ENCODE measurements at places on chromosomes 2 and 18. TPM values are rescaled to one million over a fixed set of nuclear protein-coding genes. Genes with fewer than 3 reads are reported as not detected.

- H3K27me3 ChIP-seq, result peaks cover 57% of the 10 kb centered on the region
- no peak for DNase-seq
- H3K4me3 ChIP-seq, result no peak overlapping the region
Observed at GRCh38 chr2:108969856-108970255, 19.2 kb downstream of the EDAR start.

- no peaks in the 10 kb centered on the region for H3K36me3 ChIP-seq
- H3K4me3 ChIP-seq, result no peak overlapping the region
- no peak overlapping the region for H3K27ac ChIP-seq
- peaks cover 7% of the 10 kb centered on the region for H3K27me3 ChIP-seq
- H3K4me1 ChIP-seq, result peaks cover 8% of the 10 kb centered on the region
Observed at GRCh38 chr2:161004379-161004778, 155.8 kb upstream of the TANK start.

Gene PSTPIP2
- total RNA-seq, result 8.3 TPM

GRCh38 chr18:8615397-8616027 is 6.3 kb downstream of the RAB12 start:
- peak overlapping the region; percentile 87 for H3K27ac ChIP-seq
- H3K4me3 ChIP-seq, result peak overlapping the region; percentile 54
- DNase-seq, result peak; percentile 89
- H3K4me1 ChIP-seq, result peaks cover 63% of the 10 kb centered on the region

GRCh38 chr2:109162999-109163398 is 34.0 kb downstream of the SH3RF3 start:
- H3K36me3 ChIP-seq, result 0 out of 2 replicates have a peak, but pooled peaks cover 3% of the 10 kb centered on the region
- H3K4me3 ChIP-seq, result no peak overlapping the region
- no peak overlapping the region for H3K27ac ChIP-seq
- peaks cover 14% of the 10 kb centered on the region for H3K27me3 ChIP-seq
- DNase-seq, result no peak
- peaks cover 43% of the 10 kb centered on the region for H3K4me1 ChIP-seq

DNA sequence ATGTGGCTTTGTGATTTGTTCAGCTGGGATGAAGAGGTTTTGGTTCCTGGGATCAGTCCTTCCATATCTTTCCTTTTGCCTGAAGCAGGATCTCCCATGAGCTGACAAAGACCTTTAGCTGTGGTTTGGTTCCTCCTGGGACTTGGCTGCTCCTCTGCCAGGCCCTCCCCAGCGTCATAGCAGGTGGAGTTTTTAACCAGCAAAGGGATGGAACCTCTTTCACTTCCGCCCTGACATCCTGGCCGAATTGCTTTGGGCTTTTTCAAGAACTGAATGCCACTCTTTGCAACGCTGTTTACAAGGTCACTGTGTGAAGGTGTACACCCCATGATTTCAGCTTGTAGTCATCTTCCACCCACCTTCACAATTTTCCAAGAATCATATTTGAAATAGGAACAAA is 390 bp downstream of the PCARE start:
- peaks cover 12% of the 10 kb centered on the region for H3K4me1 ChIP-seq
- no peak overlapping the region for H3K27ac ChIP-seq
- DNase-seq, result no peak
- no peak overlapping the region for H3K4me3 ChIP-seq
- H3K36me3 ChIP-seq, result no peaks in the 10 kb centered on the region

DNA sequence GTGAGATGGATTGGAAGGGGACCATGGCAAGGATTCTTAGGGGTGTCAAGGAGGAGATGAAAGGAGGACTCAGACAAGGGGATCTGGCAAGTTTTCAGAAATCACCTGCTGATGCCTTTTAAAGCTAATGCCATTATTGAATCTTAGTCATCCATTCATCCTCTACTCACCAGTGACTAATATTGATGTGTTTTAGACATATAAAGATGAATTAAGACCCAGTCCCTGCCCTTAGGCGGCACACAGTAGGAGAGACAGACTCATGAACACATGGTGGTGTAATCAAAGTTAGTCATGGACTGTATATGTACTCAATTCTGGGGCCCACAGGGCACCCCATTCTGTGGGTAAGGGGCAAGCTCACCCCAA is 56.5 kb upstream of the ATL2 start:
- H3K4me1 ChIP-seq, result no peaks in the 10 kb centered on the region
- no peaks in the 10 kb centered on the region for H3K36me3 ChIP-seq
- H3K27me3 ChIP-seq, result peaks cover 47% of the 10 kb centered on the region
- H3K27ac ChIP-seq, result no peak overlapping the region
- DNase-seq, result no peak

- no peaks in the 10 kb centered on the region for H3K27me3 ChIP-seq
- no peak overlapping the region for H3K4me3 ChIP-seq
Observed at GRCh38 chr18:5451871-5452270, 91.9 kb downstream of the EPB41L3 start.

DNA sequence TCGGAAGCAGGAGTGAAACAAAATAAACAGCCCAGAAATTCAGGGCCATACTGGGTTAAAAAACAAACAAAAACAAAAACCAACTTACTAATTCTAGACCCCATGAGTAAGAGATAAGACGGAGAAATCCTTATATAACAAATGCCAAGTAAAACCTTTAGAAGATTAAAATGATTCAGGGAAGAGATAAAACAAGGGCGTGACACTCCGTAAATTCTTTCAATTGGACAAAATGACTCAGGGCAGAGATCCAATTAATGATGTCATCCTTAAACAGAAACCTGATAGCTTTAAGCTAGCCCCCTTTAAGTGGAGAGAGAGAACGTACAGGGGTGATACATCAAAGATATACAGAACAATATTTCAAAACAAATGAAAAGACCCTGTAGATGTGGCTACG is 317.4 kb downstream of the NBAS start:
- no peaks in the 10 kb centered on the region for H3K27me3 ChIP-seq
- peaks cover 8% of the 10 kb centered on the region for H3K36me3 ChIP-seq
- H3K4me1 ChIP-seq, result peaks cover 18% of the 10 kb centered on the region
- no peak overlapping the region for H3K4me3 ChIP-seq
- peak overlapping the region; percentile 6 for H3K27ac ChIP-seq

- no peaks in the 10 kb centered on the region for H3K4me1 ChIP-seq
- no peak overlapping the region for H3K27ac ChIP-seq
- no peak for DNase-seq
- no peaks in the 10 kb centered on the region for H3K27me3 ChIP-seq
- H3K36me3 ChIP-seq, result no peaks in the 10 kb centered on the region
- no peak overlapping the region for H3K4me3 ChIP-seq
Observed at GRCh38 chr2:207970147-207970825, 55.0 kb downstream of the PLEKHM3 start.

GRCh38 chr2:62808554-62808953 is 103.0 kb downstream of the EHBP1 start:
- H3K4me1 ChIP-seq, result peaks cover 55% of the 10 kb centered on the region
- DNase-seq, result no peak
- peaks cover 43% of the 10 kb centered on the region for H3K36me3 ChIP-seq
- peaks cover 5% of the 10 kb centered on the region for H3K27me3 ChIP-seq
- H3K4me3 ChIP-seq, result no peak overlapping the region

DNA sequence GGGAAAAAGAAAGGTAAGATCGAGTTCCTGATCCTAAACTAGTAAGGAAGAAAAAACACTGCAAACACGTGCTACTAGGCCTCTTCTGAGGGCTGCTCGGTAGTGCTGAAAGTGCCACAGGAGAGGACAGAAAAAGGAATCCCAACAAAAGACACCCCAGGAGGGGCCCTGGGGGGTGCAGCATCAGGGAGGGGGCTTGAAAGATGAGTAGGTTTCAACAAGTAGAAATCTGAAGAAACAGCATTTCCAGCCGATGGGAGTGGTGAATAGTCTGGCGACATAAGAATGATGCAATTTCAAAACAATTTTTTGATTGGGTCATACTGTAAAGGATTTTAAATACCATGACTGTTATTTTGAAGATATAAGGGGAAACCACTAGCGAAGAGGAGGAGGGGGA is 98.6 kb downstream of the NOL10 start:
- H3K27ac ChIP-seq, result no peak overlapping the region
- no peak overlapping the region for H3K4me3 ChIP-seq
- peaks cover 12% of the 10 kb centered on the region for H3K4me1 ChIP-seq
- DNase-seq, result no peak
- peaks cover 54% of the 10 kb centered on the region for H3K36me3 ChIP-seq

Gene PSMA8
- not detected for total RNA-seq

Gene SESTD1
- total RNA-seq, result 17.8 TPM

DNA sequence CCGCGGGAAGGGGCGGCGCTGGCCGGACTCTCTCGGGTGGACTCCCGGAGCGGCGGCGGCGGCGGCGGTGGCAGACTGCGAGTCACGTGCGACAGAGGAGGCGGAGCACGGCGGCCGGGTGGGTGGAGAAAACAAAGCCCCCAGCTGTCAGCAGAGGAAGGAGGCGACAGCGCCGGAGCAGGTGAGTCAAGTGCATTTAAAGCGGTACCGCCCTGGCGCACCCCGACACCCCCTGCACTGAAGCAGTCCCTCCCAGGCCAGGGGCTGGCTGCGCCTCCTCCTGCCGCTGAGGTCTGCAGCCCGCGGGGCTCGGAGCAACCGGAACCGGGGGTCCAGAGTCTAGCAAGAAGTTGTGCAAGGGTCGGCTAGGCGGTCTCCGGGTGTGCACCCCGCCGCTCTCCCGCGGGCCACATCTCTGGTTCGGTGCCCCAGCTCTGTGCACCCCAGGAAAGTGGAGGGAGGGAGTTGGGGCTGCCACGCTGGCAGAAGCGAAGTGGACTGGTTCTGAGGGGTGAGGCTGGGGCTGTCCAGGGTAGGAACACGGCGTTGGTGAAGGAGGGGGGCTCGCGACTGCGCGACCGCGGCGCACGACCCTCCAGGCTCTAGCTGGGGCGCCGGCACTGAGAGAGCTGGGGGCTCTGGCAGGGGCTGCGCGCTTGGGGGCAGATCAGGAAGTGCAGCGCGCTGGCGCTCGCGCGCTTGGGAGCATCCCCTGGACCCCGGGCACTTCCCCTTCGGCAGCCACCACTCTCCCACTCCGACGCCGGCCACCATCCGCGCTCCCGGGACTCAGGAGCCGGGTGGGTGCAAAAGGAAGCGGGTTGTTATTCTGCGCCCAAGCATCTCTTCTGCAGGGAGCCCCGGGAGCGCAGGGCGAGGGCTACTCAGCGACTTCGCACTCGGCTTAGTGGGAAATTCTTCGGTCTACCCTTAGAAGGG is 64.0 kb upstream of the MAPRE2 start:
- peaks cover 15% of the 10 kb centered on the region for H3K27me3 ChIP-seq
- H3K36me3 ChIP-seq, result no peaks in the 10 kb centered on the region
- peak overlapping the region; percentile 85 for H3K4me3 ChIP-seq
- peaks cover 30% of the 10 kb centered on the region for H3K4me1 ChIP-seq

GRCh38 chr2:70087702-70088597 is 673 bp downstream of the PCBP1 start:
- peaks cover 47% of the 10 kb centered on the region for H3K4me1 ChIP-seq
- peak; percentile 44 for DNase-seq
- H3K4me3 ChIP-seq, result peak overlapping the region; percentile 98
- peaks cover 47% of the 10 kb centered on the region for H3K36me3 ChIP-seq
- peak overlapping the region; percentile 100 for H3K27ac ChIP-seq
- H3K27me3 ChIP-seq, result peaks cover 6% of the 10 kb centered on the region

DNA sequence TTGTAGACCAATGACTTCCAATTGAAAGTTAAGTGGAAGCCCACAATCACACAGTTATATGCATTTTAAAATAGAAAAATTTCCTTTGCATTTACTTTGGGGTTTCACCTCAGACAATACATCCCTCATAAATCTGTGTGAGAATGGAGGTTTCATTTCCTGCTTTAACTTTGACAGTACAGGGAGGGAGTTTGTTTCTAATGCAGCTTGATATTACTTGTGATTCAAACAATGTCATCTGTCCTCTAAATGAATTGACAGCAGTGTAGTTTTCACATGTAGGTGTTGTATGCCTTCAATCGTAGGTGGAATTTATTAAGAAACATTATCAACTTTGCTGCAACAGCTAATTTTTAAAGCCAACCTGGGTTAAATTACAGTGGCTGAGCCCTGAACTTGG is 75.2 kb downstream of the TMEFF2 start:
- H3K36me3 ChIP-seq, result no peaks in the 10 kb centered on the region
- no peak overlapping the region for H3K27ac ChIP-seq
- peaks cover 10% of the 10 kb centered on the region for H3K4me1 ChIP-seq
- no peak overlapping the region for H3K4me3 ChIP-seq
- no peaks in the 10 kb centered on the region for H3K27me3 ChIP-seq

DNA sequence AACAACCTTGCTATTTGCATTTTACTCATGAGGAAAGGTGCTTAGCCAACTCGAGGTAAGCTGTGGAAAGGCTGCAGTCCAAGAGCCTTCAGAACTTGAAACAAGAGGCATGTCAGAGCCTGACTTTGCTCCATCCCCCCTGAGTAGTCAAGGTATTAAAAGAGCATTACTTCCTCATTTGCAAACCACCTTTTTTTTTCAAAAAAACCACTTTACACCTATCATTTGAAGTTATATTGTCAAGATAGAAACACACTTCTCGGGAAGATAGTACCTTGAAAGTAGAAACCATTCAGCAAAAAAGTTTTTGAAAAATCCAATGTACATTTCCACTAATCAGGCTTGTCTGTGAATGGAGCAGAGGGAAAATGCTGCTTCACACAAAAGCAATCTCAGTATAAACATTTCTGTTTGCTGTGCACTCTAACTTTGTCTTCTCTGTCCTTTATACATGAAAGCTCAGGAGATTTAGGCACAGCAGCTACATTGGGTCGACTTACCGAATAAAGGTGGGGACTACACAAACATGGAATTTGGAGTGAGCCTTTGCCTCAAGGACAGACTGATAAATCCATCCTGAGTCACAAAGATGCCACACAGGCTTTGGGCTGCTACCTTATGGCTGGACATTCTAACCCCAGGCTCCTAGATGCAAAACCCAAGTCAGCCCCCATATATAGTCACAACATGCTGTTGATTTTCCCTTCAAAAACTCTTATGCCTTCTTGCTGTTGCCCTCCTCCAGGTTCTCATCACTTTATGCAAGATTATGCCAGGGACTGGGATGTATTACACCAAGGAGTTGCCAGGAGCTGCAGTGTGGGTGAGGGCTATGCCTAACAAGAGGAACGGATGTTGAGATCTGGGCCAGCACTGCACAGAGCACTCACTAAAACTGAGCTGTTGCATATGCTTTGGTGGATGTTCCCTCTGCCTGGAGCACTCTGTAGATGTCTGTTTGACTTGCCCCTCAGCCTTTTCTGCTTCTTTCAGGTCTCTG is 41.4 kb upstream of the EML4 start:
- H3K4me1 ChIP-seq, result peaks cover 88% of the 10 kb centered on the region
- H3K36me3 ChIP-seq, result no peaks in the 10 kb centered on the region

DNA sequence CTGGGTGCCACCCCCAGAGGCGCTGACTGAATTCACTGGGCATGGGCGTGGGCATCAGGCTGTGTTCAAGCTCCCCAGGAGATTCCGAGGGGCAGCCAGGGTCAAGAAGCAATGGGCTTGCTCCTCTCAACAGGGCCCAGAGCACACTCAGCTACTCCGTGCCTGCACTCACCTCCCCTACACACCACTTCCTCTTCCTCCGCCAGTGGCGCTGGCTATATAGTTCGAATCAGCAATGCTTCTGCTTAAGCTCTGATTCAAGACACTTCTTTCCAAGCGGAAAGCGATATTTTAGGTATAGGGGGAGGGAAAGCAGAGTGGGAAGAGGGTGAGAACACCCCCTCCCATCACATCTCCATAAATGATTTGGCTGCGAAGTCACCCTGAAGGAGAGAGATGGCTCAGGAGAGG is 42.1 kb downstream of the CRACDL start:
- H3K27ac ChIP-seq, result no peak overlapping the region
- H3K4me1 ChIP-seq, result no peaks in the 10 kb centered on the region
- H3K27me3 ChIP-seq, result peaks cover 20% of the 10 kb centered on the region
